ENCODE measurements at places on chromosomes 7 and 10.

- no peak for DNase-seq
Measured at GRCh38 chr7:112079673-112080072, 126.5 kb downstream of the DOCK4 start.

GRCh38 chr10:106519376-106520030 is 645.0 kb downstream of the SORCS1 start:
- DNase-seq = no peak

GRCh38 chr10:19987931-19988330 is 171.7 kb downstream of the PLXDC2 start:
- DNase-seq = no peak

DNA sequence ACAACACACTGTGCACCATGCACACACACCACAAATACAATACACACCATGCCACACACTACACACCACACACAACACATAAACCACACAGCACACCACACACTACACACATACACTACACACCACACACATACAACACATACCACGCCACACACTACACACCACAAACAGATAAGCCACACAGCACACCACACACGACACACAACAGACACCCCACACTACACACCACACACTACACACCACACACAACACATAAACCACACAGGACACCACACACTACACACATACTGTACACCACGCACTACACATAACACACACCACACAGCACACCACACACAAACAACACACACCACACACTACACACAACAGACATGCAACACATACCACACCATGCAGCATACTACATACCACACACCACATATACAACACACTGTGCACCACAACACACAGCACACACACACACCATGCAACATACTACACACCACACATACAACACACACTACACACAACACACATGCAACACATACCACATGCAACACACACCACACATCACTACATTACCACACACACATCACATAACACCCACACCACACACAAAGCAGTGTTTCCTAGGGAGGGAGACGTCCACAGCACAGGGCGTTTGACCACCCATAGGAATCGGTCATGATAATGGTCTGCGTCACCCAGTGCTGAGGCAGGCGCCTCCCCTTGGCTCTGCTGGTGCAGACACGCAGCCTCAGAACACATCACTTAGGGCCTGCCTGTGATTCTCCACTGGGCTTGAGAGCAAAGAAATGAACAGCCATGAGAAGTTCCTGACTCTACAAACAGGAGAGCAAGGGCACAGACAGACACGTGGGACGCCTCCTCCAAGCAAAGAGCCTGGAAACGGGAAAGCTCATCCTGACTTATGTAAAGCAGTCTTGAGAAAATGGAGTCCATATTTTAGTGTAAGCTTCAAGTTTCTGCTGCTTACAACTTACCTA is 458.3 kb downstream of the PTPRN2 start:
- DNase-seq = no peak

- DNase-seq = no peak
Measured at GRCh38 chr10:121556455-121556854, 41.8 kb downstream of the FGFR2 start.

DNA sequence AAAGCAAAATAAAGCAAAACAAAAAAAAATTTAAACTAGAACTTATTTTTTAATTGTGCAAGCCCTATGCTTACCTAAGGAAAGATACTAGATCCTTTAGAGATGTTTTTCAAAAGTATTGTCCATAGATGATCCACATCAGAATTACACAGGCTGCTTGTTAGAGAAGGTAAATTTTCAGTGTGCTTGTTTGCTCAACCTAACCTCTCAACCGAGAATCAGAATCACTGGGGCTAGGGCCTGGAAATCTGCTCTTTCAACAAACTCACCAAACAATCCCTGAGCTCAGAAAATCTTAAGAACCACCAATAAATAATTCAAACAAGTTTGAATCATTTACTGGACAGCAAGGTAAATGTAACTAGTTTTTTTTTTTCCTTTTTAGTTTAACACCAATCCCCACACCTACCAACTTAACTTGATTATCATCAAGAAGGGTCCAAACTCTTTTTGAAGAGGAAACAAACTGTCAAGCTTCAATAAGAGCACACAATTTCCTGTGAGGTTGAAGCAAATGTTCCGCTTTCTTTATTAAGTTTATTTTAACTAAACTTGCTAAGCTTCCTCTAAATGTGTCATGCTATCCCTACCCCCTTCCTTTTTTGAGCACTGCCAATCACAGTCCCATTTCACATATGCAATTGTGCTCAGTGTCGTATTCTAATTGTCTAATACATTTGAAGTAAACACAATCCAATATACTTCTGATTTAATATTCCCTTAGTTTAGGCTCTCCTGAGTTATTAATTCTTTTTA is 7.4 kb upstream of the TSPAN33 start:
- peak; percentile 48 for DNase-seq
